Caki2 (cell line): ENCODE measurements at places on chromosomes 6 and 20. TPM values are rescaled to one million over a fixed set of nuclear protein-coding genes. Genes with fewer than 3 reads are reported as not detected.
A peak's percentile ranks its signal among the peaks of the same experiment; 100 is the strongest.

SIRPB1 gene
- 2.1 and 10.4 TPM in 2 replicates for total RNA-seq

FLRT3 gene
- total RNA-seq: 36.7 and 56.1 TPM in 2 replicates

FAM83D gene
- 40.9 and 41.6 TPM in 2 replicates for total RNA-seq

HS3ST5 gene
- not detected in 2 replicates for total RNA-seq

GRCh38 chr6:17995414-17995813 lies 8.0 kb upstream of the KIF13A start:
- DNase-seq: no peak

- no peak for DNase-seq
These were observed 831 bp downstream of the PMEPA1 start for GRCh38 chr20:57708694-57709673.

DNA sequence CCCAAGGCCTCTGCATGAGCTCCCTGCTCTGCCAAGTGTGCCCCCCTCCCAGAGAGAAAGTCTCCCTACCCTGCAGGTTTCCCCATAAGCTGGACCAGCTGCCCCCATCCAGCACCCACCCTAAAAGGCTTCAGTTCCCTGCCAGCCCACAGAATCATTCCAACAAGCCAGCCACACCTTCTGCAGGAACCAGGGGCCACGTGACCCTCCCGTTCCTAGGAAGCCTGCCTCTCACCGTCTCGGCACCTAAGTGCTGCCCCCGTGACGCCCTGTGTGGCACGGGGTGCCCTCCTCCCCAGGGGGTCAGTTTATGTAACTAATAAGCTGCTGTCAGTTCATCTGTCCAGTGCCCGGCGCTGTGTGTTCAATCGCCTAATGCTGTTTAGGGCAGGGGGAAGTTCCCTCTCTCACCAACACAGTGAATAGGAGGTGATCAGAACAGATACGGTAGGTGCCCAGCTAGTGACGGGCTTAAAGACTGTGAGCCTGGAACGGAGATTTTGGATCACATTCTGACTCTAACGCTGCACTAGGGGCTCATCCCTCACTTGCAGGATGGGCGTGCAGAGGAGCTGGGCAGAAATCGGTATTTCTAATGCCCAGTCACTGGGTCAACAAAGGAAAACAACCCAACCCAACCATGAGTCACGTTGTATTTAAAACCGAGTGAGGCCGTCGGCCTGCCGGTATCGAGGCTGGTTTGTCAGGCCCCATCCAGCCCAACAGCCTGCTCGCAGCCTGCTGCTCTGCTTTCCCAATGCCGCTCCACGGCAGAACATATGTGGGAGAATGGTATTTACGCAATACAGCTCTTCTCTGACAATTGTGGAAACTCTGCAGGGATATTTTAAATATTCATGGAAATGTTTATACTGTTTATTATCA lies 56.0 kb downstream of the RAMACL start:
- DNase-seq: peak; percentile 10

DNA sequence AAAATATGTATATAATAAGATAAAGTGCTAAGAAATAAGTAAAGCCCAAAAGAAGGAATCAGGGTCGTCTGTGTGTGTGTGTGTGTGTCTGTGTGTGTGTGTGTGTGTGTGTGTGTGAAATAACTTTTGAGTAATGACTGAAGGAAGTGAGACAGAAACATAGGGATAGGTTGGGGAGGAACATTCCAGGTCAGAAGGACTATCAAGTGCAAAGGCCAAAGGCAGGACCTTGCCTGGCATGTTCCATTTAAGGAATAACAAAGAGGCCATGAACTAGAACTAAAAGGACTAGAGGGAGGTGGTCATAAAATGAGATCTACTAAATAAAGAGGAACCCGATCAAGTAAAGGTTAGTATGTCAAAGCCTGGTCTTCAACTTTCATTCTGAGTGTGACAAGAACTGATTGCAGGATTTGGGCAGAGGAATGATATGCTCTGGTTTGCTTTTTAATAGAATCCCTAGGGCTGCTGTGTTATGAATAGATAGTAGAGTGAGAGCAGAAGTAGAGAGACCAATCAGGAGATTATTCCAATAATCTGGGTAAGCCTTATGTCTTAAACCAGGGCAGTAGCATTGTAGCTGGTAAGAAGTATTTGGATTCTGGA lies 6.9 kb downstream of the ENPP3 start:
- no peak for DNase-seq

DNA sequence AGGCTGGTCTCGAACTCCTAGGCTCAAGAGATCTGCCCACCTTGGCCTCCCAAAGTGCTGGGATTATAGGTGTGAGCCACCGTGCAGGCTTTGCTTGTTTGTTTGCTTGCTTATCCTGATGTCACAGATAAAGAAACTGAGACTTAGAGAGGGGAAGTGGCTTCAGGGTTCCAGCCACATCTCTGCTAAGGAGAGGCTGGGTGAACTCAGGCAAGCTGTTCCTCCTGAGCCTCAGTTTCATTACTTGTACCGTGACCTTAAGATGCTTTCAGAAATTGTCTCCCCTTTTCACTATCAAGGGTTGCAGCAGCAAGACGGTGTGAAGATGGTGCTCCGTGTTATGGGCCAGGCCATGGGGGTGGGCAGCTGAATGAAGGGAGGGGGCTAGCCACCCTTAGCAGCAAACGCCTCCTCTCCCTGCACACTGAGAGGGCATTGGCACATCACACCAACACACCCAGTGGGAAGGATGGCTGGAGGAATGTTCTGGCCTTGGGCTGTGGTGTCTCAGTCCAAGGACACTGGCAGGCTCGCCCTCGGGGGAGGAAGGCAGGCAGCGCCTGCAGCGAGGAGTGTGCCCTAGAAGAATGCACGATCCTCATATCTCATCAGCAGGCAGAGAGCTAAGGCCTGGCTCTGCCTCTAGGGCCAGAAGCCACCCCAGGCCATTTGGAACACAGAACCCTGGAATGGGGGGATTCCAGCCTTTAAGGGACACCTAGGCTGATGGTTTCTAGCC lies 48.2 kb upstream of the TLDC2 start:
- no peak for DNase-seq

- DNase-seq: no peak
These were observed 8.8 kb upstream of the BTN3A3 start for GRCh38 chr6:26431258-26432172.
